T-helper 1 cell (primary cell): ENCODE measurements at places on chromosomes 3 and 15.

DNA sequence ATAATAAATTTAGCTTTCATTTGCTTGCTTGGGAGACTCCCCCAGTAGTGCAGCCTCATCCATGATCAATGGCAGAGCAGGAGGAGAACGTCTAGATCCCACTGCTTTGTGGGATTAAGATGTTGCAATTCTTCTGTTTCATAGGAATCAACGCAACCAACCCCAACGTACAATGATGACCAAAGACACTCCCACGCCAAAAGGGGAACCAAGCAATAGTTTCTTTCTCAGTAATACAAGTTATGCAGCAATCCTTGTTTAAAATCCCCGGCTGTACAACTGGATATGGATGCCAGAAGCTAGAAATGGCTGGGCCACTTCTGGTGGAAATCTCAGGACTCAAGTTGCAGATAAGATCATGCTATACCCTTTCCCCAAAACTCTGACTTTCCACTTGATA is 411.2 kb downstream of the VPS13C start:
- DNase-seq: no peak

GRCh38 chr15:42800731-42801474 is 64.0 kb upstream of the CDAN1 start:
- no peak for DNase-seq

GRCh38 chr3:179430277-179430870 is 20.9 kb downstream of the GNB4 start:
- no peak for DNase-seq

DNA sequence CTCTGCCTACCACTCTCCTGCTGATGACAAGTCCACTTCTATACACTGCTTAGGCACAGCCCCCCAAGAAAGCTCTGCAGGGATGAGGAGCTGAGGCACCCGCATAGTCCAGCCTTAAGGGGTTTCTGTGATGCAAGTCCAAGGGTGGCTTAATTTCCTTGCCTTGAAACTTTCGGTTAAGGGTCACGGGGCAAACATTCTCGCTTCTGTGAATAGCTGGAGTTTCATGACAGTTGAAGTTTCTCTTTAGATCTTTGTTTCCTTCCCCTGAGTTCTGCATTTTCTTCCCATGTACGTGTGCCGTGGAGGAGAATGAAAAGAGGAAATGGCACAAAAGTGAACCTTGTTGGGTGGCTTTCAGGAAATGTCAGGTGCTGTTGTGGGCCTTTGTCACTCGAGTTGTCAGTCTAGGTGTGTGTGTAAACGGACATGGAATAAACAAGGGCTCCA is 7.0 kb downstream of the GPR160 start:
- DNase-seq: no peak

DNA sequence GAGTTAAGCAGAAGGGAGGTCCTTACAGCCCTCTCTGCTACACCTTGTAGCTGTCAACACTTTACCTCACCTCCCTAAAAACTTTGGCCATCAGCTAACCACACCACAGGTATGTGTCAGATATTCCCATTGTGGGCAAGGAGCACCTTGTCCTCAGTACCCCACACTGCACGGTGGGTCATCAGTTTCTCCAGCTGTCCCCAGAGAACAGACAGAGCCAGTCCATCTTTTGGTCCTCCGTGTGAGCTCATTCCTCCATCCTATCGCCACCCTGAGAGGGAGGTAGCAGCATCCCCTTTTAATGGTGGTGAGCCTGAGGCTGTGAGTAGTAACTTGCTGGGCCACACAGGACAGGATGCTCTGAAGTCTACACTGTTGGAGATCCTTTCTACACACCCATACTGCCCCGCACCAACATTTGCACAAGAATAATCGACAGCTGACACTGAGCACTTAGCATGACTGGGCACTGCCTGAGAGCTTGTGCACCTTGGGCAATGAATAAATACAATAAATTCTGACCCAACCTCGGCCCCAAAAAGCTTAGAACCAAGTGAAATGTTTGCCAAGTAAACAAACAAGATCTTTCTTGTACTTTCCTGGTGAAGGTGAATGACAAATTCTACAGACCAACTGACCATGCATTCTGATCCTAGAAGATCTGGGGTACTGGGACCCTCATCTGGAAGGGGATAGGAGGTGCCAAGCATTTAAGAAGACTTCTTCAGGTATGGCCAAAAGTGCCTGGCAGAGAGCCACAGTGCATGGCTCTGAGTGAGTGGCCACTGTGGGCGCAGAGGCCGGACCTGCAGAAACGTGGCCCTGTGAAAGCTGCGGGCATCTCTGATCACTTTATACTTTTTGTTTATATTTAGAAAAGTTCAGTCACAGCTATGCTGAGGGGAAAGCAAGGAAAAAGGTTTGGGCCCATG is 6.9 kb downstream of the CHCHD4 start:
- no peak for DNase-seq

GRCh38 chr15:81256916-81257315 is 60.2 kb downstream of the IL16 start:
- DNase-seq: no peak

- no peak for DNase-seq
These were observed 340.3 kb downstream of the NTRK3 start for GRCh38 chr15:87916208-87916607.

DNA sequence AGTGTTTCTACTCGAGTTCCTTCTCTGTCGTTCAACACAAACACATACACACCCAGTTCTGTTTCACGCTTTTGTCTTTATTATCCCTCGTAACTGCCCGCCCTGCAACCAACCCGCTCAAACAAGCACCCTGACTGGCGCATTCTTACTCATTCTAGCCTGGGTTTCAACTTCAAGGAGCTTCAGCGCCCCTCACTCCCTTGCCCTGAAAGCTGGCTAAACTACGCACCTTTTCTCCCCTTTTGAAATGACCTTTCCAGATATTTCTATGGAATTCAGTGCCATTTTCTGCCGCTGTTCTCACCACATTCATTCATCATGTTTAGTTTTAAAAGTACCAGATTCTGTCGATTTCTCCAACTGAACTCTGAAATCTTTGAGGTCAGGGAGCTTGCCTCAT is 653 bp upstream of the MFSD1 start:
- no peak for DNase-seq

- DNase-seq: no peak
These were observed 425.8 kb downstream of the ERC2 start for GRCh38 chr3:56042326-56042951.

GRCh38 chr15:39180483-39180933 is 400.4 kb upstream of the THBS1 start:
- DNase-seq: no peak

GRCh38 chr3:156825795-156826143 is 384 bp upstream of the LEKR1 start:
- DNase-seq: no peak

DNA sequence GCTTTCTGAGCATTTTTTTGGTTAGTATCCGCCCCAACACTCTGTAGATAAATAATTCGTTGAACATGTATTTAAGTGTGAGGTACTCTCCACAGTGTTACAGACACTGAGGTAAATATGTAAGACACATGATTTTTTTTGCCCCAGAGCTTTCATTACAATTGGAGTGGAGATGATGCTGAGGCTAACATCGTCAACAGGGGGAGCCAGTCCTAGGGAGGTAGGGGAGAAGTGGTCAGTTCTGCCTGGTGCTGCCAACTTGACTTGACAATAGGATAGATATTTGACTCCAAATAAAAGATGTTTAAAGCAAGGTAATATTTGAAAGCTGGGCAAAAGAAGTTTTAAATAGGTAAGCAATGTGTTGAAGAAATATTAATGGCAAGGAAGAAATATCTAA is 295.7 kb downstream of the UNC13C start:
- no peak for DNase-seq

- DNase-seq: no peak
These were observed 173.2 kb downstream of the ALCAM start for GRCh38 chr3:105539897-105540296.

DNA sequence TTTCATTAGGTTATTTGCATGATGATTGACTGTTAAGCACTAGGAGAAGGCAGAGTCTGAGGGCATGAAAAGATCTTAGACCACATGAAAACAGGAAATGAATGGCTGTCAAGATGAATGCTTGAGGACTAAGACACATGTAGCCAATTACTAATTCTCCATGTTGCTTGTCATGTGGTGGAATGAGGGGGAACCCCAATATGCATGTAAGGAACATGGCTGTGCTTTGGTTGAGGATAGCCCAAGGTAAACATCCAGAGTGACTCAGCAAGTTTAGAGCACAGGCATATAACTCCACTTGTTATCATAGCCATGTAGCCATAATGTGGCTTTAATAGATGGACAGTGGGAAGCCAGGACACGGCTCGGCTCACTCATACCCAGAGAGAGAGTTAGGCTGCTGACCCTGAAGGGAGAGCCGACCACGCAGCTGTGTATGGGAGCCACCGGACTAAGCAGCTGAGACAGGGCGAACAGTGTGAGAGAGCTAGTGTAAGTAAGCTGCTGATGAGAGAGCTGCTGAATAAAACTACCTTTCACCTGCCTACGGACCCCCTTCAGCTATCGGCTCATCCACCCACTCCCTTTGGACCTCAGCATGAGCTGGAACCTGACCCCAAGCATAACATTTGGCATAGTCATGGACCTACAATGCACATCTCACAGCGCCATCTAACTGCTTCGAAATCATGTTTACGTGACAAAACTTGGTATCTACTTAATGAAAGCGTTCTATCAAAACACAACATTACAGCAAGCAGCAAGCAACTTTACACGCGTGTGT is 37.6 kb downstream of the ANO10 start:
- DNase-seq: peak; percentile 17

GRCh38 chr15:30062881-30063280 is 19.9 kb upstream of the GOLGA8J start:
- DNase-seq: no peak

DNA sequence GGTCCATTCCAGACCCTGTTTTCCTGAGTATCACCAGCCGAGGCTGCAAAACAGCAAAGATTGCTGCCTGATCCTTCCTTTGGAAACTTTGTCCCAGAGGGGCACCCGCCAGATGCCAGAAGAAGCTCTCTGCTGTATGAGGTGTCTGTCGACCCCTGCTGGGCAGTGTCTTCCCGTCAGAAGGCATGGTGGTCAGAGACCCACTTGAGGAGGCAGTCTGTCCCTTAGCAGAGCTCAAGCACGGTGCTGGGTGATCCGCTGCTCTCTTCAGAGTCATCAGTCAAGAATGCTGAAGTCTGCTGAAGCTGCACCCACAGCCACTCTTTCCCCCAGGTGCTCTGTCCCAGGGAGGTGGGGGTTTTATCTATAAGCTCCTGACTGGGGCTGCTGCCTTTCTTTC is 1121.2 kb downstream of the NSUN3 start:
- no peak for DNase-seq

GRCh38 chr15:101568821-101569555 is 79.5 kb upstream of the PCSK6 start:
- no peak for DNase-seq

DNA sequence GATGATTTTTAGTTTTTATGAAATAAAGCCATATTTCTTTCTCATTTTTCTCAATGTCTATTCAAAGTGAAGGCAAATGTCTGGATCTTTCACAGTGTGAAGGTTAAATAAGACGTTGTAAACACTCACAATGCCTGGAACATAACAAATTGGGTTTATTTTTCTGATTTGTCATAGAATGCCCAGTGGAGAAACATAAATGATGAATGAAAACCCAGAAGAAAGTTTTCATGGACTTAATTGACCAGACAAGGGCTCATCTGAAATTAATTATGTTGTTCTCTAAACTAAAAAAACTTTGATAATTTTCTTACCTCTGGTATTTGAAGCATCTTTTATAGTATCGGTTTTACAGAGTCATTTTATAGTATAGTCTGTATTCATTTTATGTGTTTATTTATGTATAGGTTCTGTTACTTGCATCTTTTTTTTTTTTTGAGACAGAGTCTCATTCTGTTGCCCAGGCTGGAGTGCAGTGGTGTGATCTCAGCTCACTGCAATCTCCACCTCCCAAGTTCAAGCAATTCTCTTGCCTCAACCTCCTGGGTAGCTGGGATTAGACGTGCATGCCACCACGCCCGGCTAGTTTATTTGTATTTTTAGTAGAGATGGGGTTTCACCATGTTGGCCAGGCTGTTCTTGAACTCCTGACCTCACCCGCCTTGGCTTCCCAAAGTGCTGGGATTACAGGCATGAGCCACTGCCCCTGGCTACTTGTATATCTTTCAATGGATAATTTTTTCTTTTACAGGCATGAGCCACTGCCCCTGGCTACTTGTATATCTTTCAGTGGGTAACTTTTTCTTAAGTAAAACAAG is 15.1 kb upstream of the BNIP2 start:
- DNase-seq: no peak

DNA sequence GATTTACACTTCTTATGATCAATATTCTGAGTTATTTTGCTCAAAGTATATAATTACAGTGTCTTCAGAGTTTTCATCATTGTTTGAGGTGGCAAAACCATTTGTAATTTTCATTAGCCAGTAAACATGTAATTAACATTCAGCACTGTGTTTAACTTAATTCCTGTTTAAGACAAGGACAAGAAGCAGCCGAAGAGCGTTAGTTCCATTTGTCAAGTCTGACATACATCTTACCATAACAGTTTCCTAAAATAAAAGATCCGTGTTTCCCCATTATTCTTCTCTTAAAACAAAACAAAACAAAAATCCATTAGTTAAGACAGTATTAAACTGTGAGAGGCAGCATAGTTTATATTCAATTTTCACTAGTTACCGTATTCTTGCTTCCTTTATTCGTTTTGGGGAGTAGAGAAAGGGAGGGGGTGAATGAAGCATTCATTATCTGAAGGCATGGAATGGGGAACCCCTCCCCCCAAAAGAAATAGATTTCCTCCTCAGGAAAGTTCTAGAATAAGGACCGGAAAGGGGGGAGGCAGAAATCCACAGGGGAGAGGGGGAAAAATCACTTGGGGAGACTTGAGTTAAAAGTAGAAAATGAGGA is 5.5 kb upstream of the NR2F2 start:
- DNase-seq: no peak

DNA sequence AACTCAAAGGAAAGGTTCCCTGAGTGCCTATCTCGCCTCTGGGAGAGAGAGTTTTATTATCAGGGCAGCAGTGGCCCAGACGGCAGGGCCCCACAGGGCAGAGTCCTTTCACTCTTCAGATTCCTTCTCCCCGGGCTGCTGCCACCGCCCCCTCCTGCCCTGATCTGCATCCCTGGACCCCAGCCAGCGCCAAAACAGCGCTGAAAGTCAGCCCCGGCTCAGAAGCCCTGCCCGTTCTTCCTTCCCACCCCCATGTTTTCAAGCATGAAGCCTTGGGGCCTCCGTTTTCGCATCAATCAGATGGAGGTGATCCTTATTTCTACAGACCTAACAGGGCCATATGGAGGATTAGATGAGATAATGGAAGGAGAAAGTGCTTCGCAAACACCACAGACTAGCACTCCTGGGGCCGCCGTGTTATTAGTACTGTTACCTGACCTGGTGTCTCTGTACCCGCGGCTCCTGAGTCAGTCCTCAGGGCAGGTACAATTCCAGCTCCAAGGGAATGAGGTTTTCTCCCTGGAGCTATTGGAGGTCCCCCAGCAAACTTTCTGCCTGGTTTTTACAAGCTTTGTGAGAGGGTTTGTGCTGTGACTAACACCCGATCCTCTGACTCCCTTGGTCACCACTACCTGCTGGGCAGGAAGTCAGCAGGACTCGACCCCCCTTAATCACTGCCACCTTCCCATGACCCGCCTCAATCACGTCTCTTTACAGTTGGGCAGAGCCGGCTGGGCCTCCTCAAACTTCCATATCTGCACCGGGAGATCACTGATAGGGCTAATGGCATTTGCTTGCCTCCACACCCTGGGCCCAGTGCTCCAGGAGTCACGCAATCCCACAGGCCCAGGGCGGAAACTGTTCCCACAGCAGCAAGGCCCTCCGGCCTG is 39.5 kb upstream of the TSEN2 start:
- DNase-seq: no peak

GRCh38 chr15:83200589-83200988 is 7.0 kb downstream of the HDGFL3 start:
- DNase-seq: no peak
